Effector CD8-positive, alpha-beta T cell (primary cell): ENCODE measurements at places on chromosomes 5 and 9.

- no peak for DNase-seq
These were observed 220.8 kb downstream of the PLK2 start for GRCh38 chr5:58239045-58239444.

DNA sequence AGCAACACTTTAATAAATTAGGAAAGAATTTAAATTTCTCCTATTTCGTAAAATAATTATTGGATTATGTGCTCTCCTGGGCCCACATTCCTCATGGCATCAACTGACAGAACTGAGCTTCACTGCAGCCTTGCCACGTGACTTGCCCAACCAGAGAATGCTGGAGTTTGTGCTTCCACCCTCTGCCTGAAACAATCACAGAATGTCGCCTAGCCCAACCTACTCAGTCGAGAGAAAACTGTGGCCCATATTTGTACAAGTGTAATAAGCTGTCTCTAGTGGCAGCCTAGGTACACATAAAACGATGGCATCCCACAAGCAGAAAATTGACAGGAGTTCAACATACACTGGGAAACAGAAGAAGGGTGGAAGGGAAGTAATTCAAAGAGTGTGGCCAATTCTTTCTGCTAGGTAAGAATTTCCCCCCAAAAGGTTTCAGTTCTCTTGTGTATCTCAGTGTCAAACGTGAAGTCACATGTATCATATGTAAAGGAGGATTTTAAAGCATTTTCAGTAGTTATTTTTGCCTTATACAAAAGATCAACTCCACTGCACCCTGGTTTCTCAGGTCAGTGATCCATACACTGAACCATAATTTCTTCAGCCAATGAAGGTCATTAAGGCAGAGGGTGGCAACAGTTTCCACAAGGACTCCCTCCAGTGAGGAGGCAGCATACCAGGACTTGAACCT is 41.7 kb downstream of the ZNF608 start:
- no peak for DNase-seq

- no peak for DNase-seq
These were observed 640.2 kb downstream of the CCDC171 start for GRCh38 chr9:16193066-16193465.

DNA sequence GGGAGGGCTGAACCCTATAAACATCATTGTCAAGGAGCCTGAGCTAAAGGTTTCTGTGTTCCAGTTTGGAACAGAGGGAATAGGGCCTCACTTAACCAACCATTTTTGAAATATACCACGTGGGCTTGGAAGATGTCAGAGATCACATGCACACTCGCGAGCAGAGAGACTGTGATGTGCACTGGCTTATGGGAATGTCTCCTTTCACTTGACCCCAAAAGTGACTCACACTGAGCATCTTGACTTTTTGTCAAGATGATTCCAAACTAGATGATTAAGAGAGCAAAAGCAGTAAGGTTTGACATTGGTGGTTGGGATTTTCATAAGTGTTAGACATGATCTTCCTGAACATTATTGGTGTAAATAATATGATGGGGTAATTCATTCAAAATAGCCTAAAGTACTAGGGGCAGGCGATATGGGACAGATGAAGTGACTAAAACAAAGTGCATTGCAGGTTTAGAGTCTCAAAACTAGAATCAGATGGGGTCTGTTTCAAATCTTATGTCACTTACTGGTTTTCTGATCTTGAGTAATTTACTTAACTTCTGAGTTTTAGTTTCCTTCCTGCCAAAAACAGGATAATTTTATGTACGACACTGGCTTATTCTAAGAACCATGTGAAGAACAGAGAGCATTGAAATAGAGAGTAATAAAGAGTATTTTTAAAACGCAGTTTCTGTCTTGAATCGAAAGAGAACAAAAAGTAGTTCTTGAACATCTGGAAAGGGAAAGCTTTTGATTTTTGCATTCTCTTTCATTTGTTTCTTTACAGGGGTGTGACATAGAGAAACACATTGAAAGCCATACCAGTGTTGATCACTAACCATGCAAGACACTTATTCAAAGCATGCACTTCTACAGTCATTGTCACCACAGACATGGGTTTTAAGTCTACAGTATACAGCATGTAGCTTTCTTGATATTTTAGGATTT is 383.0 kb downstream of the DIRAS2 start:
- DNase-seq, result no peak

GRCh38 chr5:108216890-108217289 is 165.0 kb downstream of the FBXL17 start:
- no peak for DNase-seq

DNA sequence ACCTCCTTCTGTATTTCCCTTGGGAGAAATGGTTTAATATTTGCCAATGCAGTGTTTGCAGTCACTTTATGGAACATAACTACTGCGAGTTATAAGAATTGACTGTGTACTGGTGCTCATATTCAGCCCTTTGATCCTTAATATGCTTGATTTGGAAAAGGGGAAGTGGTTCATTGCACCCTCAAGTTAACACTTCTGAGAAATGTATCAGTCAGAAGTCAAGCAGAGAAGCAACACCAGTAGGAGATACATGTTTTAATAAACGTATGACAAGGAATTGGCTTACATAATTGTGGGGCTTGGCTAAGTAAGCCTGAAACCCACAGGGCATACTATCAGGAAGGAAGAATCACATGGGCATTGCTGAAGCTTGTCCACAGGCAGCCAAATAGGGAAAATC is 131.0 kb upstream of the SPRY4 start:
- DNase-seq, result no peak

GRCh38 chr9:14219850-14220249 is 94.1 kb downstream of the NFIB start:
- no peak for DNase-seq

GRCh38 chr9:70406434-70406862 is 8.0 kb downstream of the KLF9 start:
- no peak for DNase-seq
